ENCODE measurements at places on chromosomes 12 and 14.

DNA sequence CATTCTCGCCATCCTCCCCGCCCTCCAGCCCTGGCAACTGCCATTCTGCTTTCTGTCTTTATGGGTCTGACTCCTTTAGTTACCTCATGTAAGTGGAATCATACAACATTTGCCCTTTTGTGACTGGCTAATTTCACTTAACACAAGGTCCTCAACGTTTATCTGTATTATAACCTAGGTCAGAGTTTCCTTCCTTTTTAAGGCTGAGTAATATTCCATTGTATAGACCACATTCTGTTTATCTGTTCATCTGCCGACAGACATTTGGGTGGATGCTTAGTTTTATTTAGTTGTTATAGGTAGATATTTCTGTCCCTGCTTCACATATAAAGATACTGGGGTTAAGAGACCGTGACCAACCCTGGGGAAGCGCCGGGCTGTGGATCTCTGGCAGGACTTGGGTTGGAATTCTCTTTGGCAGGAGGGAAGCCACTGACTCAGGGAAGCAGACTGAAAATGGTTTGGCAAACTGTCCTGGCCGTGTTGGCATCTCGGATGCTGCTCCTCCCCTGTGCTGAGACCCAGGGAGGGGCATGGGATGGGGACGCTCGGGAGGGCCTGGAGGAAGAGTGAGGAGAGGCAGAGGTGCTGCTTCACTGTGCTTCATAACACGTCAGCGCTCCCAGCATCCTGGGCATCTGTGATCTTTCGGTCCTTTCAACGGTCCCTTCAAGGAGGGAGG lies 38.9 kb downstream of the TEAD4 start:
- no peak for DNase-seq

DNA sequence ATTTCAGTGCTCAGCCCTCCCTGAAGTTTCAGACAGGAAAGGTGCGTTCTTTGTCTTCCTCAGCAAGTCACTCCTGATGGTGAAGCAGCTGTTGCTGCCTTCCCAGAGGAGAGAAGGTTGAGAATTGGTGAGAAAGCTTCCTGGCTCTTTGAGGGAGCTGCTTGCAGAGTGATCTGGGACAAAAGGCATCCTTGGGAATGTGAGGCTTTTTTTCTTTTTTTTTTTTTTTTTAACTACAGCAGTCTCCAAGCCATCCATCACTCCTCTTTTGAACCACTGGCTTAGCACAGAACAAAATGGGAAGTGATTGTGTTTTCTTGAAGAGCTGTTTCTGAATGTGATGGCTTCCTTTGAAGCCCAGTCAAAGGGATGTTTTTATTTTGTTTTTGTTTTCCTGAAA lies 120.4 kb upstream of the LRIG3 start:
- no peak for DNase-seq

GRCh38 chr12:122501489-122501989 lies 807 bp upstream of the ZCCHC8 start:
- DNase-seq: no peak

GRCh38 chr14:39038542-39038941 lies 64.5 kb downstream of the SEC23A start:
- DNase-seq: no peak

- DNase-seq: no peak
These were observed 305.9 kb upstream of the G2E3 start for GRCh38 chr14:30252783-30253674.

GRCh38 chr12:105986779-105987684 lies 151.7 kb downstream of the NUAK1 start:
- no peak for DNase-seq

DNA sequence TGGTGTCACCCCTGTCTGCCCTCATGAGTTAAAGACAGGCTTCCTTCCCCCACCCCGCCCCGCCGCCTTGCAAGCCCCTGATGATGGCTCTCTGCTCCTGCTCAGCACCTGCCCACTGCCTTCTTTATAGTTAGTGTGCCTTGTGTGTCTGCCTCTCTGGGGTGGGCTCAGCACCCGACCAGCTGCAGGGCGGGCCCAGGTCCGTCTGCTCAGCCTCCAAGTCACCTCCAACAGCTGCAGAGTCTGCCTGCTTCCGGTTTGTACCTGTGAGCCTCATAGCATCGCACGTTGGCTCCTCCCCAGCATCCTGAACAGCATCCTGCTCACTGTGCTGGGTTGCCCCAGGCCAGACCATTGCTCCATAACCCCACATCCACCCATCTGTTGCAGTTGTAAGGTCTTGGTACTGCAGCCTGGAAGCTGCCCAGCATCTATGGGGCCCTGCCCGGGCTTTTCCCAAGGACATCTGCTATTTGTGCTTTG lies 3.5 kb downstream of the TGFB3 start:
- no peak for DNase-seq

GRCh38 chr14:101737414-101738339 lies 23.8 kb upstream of the PPP2R5C start:
- no peak for DNase-seq

- DNase-seq: no peak
These were observed 78.8 kb downstream of the RPS6KA5 start for GRCh38 chr14:90981636-90982035.

GRCh38 chr14:41360126-41360525 lies 246.6 kb upstream of the LRFN5 start:
- DNase-seq: no peak

- peak; percentile 7 for DNase-seq
These were observed 271.4 kb downstream of the NAV3 start for GRCh38 chr12:78101946-78102635.

Measured in NCI-H524 (cell line).